ENCODE measurements at places on chromosomes 6 and 20.

- DNase-seq, result no peak
Measured at GRCh38 chr6:52503851-52504781, 72.7 kb downstream of the TRAM2 start.

GRCh38 chr6:45704056-45704800 lies 311.4 kb downstream of the CLIC5 start:
- DNase-seq, result no peak

DNA sequence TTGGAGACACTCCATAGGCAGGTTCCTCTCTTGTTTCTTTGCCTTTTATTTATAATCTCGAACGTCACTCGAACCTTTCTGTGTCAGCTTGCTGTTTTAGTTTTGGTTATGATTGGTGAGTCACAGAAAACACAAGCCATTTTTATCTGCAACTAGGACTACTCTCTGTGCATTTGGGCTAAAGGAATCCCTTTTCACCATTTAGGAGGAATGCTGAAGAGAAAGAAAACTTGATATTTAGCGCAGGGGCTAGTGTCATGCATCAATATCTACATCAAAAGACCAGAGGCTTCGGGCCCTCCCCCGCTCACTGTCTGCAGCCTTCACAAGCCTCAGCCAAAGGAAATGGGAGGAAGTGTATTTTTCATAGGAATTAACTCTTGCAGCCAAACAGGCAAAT lies 507.8 kb upstream of the CITED2 start:
- no peak for DNase-seq

DNA sequence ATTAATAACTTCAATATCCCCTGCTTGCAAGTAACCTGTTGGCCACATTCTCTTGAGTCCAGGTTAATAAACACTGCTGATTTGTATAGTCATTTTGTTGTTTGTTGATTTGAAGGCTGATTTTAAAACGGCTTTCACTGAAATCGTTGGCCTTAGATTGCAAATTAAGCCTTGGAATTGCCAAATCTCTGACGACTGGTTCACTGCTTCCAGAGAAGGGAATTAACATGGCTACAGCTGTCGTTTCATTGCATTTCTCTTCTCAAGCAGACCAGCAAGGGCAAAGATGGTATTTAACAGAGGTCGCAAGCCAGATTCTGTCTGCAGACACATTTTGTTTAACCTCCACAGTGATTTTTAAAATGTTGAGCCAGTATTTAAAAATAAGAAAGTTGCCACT lies 470.9 kb downstream of the TFAP2A start:
- DNase-seq, result no peak

GRCh38 chr6:118252474-118252873 lies 295.6 kb upstream of the PLN start:
- no peak for DNase-seq

- no peak for DNase-seq
Measured at GRCh38 chr20:36483919-36484808, 57.2 kb upstream of the MYL9 start.

DNA sequence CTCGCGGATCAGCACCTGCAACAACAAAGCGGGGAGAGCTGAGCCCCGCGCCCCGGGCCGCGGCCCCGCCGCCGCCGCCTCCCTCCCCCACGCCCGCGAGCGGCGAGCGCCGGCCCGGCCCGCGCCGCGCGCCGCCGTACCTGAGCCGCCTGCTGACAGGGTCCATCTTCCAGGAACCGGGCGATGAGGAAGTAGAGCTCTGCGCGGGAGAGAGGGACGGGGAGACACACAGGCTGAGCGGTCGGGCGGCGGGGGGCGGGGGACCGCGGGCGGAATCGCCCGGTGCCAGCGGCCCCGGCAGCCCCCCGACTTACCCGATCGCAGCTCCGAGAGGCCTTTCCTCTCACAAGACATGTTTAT lies 359 bp downstream of the PHIP start:
- no peak for DNase-seq

DNA sequence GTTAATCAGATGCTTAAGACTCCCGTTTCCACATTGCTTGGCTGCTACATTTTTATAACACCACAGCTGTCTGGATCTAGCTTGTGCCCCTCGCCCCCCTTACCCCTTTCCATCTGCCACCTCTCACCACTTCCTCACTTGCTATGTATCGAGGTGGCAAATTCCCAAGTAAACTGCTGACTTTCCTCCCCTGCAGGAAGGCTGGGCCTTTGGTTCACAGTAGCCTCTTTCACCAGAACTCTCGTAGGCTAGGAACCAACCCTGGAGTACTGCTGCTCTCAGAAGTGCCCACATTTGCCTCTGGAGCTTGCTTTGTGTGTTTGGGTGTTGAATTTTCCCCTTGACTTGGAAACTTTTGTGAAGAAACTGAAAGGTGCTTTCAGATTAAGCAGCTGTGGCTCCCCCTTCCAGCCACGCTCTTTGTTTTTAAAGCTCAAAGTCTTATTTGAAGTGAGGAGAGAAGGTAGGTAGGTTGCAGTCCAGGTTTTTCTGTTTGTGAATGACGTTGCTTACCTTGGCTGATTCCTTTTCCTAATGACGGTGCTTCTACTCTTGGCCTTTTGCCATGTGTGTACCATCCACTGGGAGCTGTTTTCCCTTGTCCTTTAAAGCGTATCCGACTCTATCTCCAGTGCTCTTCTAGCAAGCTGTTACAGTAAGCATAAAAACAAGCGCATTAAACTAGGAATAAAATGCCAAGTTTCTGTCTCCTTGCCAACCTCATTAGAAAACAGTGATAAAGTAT lies 90.4 kb downstream of the CARMIL1 start:
- peak; percentile 24 for DNase-seq

GRCh38 chr6:129863664-129864063 lies 2.5 kb upstream of the TMEM244 start:
- DNase-seq, result no peak

GRCh38 chr6:118825661-118826060 lies 68.3 kb upstream of the ASF1A start:
- DNase-seq, result no peak

- no peak for DNase-seq
Measured at GRCh38 chr6:169779896-169780295, 28.5 kb downstream of the ERMARD start.

DNA sequence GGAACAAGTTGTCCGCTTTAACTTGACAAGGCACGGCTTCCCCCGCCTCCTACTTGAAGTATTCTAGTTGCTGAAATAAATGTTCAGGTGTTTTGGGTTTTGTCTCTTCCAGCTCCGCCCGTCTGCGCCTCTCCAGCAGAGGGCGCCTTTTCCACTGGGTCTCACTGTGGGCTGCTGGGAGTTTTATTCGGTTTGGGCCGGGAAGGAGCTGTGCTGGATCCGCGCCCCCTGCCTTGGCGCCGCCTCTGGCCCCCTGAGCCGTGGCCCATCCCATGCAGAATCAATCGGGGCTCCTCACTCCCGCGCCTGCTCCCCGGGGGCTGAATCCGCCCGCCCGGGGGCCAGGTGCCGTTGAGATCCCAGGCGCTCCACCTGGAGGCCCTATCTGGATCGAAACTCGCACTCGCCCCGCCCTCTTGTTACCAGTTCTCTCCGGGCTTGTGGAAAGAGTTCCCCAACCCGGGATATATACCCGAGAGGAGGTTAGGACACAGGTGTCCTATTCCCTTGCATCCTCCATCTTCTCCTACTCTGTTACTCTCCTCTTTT lies 51.0 kb upstream of the TCF21 start:
- DNase-seq, result peak; percentile 74

GRCh38 chr20:10063482-10063881 lies 28.7 kb downstream of the ANKEF1 start:
- no peak for DNase-seq

DNA sequence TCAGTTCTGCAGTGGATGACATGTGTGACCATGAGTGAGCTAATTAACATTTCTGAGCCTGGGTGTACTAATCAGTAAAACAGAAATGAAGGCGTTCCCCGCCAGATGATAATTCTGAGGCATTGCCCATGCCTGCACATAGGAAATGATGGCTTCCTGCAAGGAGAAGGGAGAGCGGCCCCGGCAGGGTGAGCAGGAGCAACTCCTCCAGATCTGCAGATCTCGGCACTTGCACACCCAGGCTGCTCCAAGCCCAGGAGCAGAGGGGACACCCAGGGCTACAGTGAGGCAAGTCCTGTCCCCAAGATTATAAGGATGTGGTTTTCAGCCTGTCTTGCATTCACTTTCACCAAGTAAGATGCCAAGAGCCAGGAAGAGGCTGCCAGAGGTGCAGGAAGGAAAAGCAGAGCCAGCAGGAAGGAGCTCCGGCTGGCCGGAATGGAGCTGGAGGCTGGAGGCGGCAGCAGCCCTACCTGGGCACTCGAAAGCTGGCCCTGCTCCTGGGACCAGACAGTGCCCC lies 177.5 kb upstream of the CST7 start:
- no peak for DNase-seq

DNA sequence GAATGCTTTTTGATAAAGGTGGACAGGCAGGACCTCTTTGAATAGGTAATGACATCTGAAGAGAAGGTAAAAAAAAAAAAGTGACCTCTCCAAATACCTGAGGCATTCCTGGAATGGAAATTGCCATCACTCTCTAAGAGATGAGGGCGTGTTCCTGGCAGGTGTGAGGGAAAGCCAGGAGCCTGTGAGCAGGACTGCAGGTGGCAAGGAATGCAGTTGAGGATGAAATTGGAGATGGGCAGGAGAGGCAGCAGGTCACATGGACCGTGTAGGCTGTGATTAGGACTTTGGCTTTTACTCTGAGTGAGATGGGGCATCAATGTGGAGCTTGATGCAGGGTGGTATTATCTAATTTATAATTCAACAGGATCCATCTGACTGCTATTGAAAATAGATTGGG lies 227.4 kb downstream of the LRFN2 start:
- no peak for DNase-seq

DNA sequence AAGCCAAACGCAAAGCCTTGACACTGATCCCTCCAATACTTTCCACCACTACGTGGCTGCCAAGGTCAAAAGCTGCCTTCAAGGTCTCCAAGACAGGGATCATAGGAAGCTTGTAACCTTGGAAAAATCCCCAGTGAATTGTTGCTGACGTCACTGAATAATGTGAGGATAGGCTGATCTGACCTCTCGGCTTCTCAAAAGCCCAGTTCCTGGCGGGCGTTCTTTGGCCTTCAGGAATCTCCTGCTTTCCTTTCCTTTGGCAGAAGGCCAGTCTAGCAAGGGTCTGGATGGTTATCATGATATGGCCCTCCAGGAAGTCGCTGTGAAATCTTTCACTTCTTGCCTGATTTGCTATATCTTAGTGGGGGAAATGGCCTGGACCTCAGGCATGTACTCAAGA lies 61.4 kb upstream of the TNFAIP3 start:
- no peak for DNase-seq

- DNase-seq, result no peak
Measured at GRCh38 chr6:167268683-167269280, 22.3 kb upstream of the UNC93A start.

DNA sequence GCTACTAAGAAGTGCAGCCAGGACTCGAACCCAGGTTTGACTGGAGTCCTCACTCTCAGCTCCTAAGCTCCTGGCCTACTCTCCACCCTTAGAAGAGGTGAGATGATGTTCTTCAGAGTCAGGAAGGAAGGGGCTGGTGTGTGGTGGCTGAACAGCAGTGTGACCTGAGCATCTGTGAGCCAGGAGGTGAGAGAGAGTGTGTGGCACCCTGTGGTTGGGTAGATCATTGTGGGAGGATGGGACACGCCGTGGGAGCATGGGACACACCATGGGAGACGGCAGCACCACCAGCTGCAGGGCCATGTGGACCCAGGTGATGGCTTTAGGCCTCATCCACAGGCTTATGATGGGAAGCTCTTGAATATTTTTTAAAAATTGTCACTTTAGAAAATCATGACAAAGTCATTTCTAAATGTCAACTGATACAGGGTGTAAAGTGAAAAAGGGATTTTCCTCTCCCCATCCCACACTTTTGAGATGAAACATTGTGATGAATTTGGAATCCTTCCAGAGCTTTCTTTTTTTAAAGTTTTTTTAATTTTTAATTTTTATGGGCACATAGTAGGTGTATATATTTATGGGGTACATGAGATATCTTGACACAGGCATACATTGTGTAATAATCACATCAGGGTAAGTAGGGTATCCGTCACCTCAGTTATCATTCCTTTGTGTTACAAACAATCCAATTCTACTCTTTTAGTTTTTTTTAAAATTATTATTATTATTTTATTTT lies 31.6 kb downstream of the SRC start:
- no peak for DNase-seq
